ENCODE measurements at places on chromosomes 5 and 9. TPM values are rescaled to one million over a fixed set of nuclear protein-coding genes. Genes with fewer than 3 reads are reported as not detected.

The EQTN gene
- total RNA-seq = not detected

The NUDT2 gene
- 14.1 TPM for total RNA-seq

The ANXA1 gene
- total RNA-seq = 265 TPM

The SOHLH1 gene
- total RNA-seq = not detected

The NR2F1 gene
- total RNA-seq = 81.3 TPM

The AQP3 gene
- total RNA-seq = 200 TPM

The TMEM174 gene
- not detected for total RNA-seq

The IL5 gene
- not detected for total RNA-seq

The PHAX gene
- total RNA-seq = 23.2 TPM

The SLIT3 gene
- total RNA-seq = 21.2 TPM

The CYLC2 gene
- not detected for total RNA-seq

The LCN6 gene
- total RNA-seq = 14.2 TPM

The RHOBTB3 gene
- 130 TPM for total RNA-seq

The MLLT3 gene
- total RNA-seq = 15.3 TPM

The DOLPP1 gene
- 5.1 TPM for total RNA-seq

The CDK7 gene
- total RNA-seq = 9.8 TPM

The SLC46A2 gene
- total RNA-seq = 0.22 TPM

The ZNF366 gene
- 10.6 TPM for total RNA-seq

The BTNL8 gene
- not detected for total RNA-seq
